Central memory CD8-positive, alpha-beta T cell (primary cell): ENCODE measurements at places on chromosomes 16 and 17.

DNA sequence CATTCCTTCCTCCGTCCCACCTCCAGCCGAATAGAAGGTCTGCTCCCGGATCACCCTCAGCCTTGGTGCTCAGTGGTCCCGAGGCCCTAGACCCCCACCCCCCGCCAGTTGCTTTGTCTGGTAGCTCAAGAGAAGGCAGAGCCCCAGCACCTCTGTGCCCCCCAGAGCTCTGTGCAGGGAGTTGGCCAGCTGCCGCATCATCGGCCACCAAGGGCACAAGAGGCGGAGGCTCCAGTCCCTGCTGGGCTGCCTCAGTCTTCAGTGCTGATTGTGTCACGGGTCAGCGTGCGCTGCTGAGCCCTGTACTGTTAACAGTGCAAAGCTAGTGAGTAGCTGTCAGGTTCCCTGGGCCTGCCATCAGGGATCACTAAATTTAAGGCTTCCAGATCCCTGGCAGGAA, 22.2 kb upstream of the DRG2 start:
- no peak overlapping the region for H3K4me3 ChIP-seq
- H3K27ac ChIP-seq, result no peak overlapping the region
- no peaks in the 10 kb centered on the region for H3K4me1 ChIP-seq
- peaks cover 18% of the 10 kb centered on the region for H3K36me3 ChIP-seq
- no peaks in the 10 kb centered on the region for H3K27me3 ChIP-seq

DNA sequence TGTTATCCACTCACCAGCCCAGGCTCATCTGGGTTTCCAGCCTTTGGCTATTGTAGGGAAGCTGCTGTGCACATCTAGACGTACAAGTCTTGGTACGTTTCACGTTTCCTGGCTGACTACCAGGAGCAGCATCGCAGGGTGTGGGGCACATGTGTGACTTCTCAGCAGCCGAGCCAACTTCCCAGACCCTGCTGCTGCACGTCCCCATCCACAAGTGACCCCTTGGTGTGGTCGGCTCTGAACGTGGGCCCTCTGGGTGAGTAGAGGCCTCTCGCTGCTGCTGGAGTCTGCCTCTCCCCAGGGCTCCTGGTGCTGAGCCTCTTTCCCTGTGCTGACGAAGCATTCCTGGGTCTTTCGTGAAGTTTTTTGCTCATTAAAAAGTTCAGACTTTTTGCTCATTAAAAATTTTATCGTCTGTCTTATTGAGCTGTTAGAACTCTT, 70.2 kb upstream of the ZNF750 start:
- peaks cover 10% of the 10 kb centered on the region for H3K4me1 ChIP-seq
- no peak overlapping the region for H3K4me3 ChIP-seq
- peak overlapping the region; percentile 35 for H3K27ac ChIP-seq
- peaks cover 16% of the 10 kb centered on the region for H3K36me3 ChIP-seq

DNA sequence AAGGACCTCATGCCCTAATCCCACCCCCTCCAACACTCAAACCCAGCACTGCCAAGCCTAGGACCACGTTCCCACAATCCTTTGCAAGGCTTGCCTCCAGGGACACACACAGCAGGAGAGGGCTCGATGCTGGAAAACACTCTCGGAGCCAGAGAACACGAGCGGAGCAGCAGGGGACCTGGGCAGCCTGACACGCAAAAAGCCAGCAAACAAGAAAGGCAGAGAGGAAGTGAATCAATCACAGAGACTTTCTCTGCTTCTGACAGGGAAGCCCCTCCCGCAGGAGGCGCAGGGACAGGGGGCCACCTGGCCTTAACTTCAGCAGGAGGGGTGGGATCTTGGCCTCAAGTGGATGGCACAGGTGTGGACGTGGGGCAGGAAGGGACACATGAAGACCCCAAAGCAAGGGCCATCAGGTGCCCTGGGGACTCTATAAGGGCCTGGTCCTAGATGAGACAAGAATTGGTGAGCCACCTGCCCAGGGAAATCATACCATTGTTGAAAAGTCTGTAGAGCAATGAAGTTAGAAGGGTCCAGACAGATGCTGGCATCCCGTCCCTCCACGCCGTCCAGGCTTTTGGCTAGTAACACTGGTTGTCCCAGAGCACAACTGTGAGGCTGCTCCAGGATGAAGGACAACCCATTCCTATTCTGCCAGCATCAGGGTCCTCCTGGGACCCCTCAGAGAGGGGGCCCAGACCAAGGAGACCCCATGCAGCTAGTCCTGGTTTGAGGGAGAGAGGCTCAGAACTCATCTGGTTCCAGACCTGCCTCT, 2.2 kb downstream of the SDK2 start:
- no peak for DNase-seq
- no peak overlapping the region for H3K27ac ChIP-seq
- peak overlapping the region; percentile 19 for H3K4me3 ChIP-seq
- H3K36me3 ChIP-seq, result no peaks in the 10 kb centered on the region

DNA sequence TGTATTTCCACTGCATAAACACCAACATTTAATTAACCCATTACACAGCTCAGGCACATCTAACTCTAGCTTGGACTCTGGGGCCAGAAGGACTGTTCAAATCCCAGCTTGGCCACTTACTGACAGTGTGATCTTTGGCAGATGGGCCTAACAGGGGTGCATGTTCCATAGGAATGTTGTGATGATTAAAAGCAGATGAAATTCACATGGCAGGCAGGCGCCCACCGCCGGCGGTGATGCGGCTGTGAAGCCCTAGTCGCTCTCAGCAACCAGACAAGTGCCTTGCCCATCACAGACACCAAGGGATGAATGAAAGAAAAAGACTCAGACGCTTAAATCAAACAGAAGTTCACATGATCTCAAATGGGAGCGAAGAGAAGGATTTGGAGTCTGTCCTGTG, 84.6 kb upstream of the WSB1 start:
- H3K36me3 ChIP-seq, result no peaks in the 10 kb centered on the region
- no peaks in the 10 kb centered on the region for H3K27me3 ChIP-seq
- no peaks in the 10 kb centered on the region for H3K4me1 ChIP-seq
- H3K27ac ChIP-seq, result no peak overlapping the region
- H3K4me3 ChIP-seq, result no peak overlapping the region

- no peaks in the 10 kb centered on the region for H3K4me1 ChIP-seq
- peaks cover 7% of the 10 kb centered on the region for H3K36me3 ChIP-seq
- H3K4me3 ChIP-seq, result no peak overlapping the region
- H3K27ac ChIP-seq, result no peak overlapping the region
- DNase-seq, result no peak
These were observed 6.6 kb downstream of the CDK3 start for GRCh38 chr17:76007131-76007849.

DNA sequence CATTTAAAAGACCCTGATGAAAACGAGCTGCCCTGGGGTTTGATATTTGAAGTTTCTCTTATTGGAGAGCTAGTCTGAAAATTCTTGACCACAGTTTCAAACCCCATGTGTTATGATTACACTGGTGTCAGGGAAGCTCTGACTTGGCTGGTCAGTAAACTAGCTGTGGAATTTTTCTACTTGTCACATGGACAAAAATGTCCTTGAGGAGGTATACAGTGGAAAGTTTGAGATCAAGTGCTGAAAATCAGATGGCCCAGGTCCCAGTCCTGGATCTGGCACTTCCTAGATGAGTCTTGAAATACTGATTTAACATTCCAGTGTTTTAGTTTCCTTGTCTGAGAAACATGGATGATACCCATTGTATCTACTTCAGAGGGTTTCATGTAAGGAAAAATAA, 30.7 kb upstream of the SOX9 start:
- no peaks in the 10 kb centered on the region for H3K4me1 ChIP-seq
- DNase-seq, result no peak
- no peak overlapping the region for H3K4me3 ChIP-seq
- no peak overlapping the region for H3K27ac ChIP-seq
- H3K36me3 ChIP-seq, result no peaks in the 10 kb centered on the region

DNA sequence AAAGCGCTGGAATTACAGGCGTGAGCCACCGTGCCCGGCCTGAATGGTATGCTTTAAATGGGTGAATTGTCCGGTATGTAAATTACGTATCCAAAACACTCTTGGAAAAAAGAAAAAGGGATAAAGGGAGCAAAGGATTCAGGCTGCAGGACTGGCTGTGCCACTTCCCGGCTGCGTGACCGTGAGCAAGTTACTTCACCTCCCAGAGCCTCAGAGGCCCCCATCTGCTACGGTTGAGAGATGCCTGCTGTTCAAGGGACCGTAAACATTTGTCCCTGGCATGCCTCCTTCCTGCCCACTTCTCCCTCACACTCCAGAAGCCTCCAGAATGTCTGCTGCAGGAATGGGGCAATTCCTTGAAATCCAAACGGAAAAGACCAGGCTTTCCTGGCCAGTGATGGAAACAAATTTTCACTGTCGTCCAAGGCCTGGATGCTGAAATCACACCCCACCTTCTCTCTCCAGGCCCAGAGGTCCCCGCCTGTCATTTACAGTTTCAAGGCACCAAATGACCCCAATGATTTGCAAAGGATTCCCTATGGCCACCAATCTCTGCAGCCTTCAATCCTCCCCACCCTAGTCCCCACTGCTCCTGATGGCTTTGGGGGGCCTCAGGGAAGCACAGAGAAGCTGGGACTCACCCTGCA, 22.9 kb upstream of the LITAF start:
- no peak overlapping the region for H3K27ac ChIP-seq
- DNase-seq, result no peak
- H3K4me3 ChIP-seq, result no peak overlapping the region
- peaks cover 12% of the 10 kb centered on the region for H3K4me1 ChIP-seq
- H3K27me3 ChIP-seq, result no peaks in the 10 kb centered on the region
